ENCODE measurements at places on chromosomes 3 and 15. TPM values are rescaled to one million over a fixed set of nuclear protein-coding genes. Genes with fewer than 3 reads are reported as not detected.
A peak's percentile ranks its signal among the peaks of the same experiment; 100 is the strongest.

- no peak overlapping the region for H3K27ac ChIP-seq
- no peak overlapping the region for H3K4me3 ChIP-seq
- no peaks in the 10 kb centered on the region for H3K4me1 ChIP-seq
- no peaks in the 10 kb centered on the region for H3K36me3 ChIP-seq
These were observed 77.9 kb upstream of the PRR23C start for GRCh38 chr3:139122612-139123011.

EFHB gene
- 15.7 TPM for total RNA-seq

DNA sequence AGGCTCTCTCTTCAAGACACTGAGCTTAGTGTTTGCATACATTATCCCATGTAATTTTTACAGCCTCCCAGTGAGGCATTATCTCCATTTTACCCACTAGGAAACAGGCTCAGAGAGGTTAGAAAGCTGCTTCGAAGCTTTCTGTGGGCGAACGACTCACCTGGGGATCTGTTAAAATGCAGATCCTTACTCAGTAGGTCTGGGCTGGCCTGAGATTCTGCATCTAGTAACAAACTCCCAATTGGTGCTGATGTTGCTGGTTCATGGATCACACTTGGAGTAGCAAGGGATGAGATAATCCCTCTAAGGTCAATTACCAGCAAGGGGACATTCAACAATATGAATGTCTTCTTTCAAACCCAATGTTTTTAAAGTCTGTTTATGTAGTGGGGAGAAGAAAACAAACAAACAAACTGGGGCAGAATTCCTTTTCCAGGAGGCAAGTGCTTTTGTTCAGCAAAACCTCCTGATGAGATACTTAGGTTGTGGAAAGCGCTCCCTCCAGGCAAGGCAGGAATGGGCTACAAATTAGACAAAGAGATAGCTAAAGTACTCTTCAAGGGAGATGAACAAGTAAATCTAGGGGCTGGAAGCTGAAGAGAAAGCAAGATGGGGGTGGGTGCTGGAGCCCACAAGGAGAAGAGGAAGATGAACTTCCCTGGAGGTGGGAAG lies 311.9 kb downstream of the SHQ1 start:
- no peak overlapping the region for H3K4me3 ChIP-seq
- H3K27me3 ChIP-seq = no peaks in the 10 kb centered on the region
- H3K4me1 ChIP-seq = no peaks in the 10 kb centered on the region
- no peak for DNase-seq

- no peak for DNase-seq
- no peaks in the 10 kb centered on the region for H3K36me3 ChIP-seq
- H3K4me3 ChIP-seq = peak overlapping the region; percentile 19
- H3K27ac ChIP-seq = peak overlapping the region; percentile 76
- H3K4me1 ChIP-seq = peaks cover 20% of the 10 kb centered on the region
- H3K27me3 ChIP-seq = no peaks in the 10 kb centered on the region
These were observed 64.5 kb upstream of the MBNL1 start for GRCh38 chr3:152204218-152204617.

- no peaks in the 10 kb centered on the region for H3K36me3 ChIP-seq
- H3K27me3 ChIP-seq = no peaks in the 10 kb centered on the region
- H3K4me3 ChIP-seq = no peak overlapping the region
- H3K27ac ChIP-seq = no peak overlapping the region
- no peak for DNase-seq
These were observed 38.7 kb upstream of the ATOSA start for GRCh38 chr15:52717924-52718323.

DNA sequence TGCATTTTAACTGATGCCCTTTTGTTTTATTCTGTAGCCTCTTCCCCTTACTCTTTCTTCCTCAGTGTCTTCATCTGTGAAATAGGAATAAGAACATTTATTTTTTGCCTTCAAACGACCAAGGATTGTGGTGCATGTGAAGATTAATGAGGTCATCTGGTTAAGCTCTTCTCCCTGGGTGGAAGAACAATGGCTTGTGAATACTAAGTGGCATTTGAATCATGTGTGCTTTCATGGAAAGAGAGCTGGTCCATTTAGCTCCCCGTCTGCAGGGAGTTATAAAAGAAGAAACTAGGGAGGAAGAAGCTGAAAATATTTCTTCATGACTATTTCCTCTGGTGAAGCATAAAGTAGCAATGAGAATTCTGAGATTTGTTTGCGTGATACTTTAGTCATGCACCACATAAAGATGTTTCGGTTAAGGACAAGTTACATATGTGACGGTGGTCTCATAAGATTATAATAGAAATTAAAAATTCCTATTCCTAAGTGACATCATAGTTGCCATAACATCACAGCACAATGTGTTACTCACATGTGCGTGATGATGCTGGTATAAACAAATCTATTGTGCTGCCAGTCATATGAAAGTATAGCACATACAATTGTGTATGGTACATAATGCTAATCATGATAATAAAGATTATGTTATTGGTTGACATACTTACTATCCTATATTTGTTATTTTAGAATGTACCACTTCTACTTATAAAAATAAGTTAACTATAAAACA lies 374.3 kb downstream of the RBMS3 start:
- no peaks in the 10 kb centered on the region for H3K36me3 ChIP-seq
- no peaks in the 10 kb centered on the region for H3K27me3 ChIP-seq
- no peak overlapping the region for H3K4me3 ChIP-seq
- no peak for DNase-seq
- no peaks in the 10 kb centered on the region for H3K4me1 ChIP-seq

CNOT10 gene
- total RNA-seq = 27.7 TPM

DNA sequence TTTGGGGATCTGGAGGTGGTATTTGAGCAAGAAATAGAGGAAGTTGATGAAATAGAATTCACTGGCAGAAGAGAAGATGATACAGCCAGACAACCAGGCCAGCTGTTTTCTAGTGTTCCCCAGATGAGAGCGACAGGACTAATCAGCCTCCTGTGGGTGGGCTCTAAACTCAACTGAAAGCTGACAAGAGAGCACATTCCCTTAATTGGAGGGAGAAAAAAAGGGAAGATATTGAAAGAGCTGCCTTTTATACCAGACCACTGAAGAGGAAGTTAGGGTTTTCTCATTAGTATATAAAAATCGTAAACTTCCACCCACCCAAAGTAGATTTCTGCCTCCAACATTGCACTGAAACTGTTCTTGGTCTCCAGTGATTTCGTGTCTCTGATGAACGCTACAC lies 6.5 kb upstream of the TM4SF19 start:
- no peaks in the 10 kb centered on the region for H3K4me1 ChIP-seq
- H3K4me3 ChIP-seq = no peak overlapping the region
- H3K36me3 ChIP-seq = no peaks in the 10 kb centered on the region
- no peaks in the 10 kb centered on the region for H3K27me3 ChIP-seq
- no peak for DNase-seq

GRCh38 chr3:147415874-147416273 lies 6.7 kb downstream of the ZIC1 start:
- H3K4me3 ChIP-seq = no peak overlapping the region
- no peaks in the 10 kb centered on the region for H3K36me3 ChIP-seq
- H3K4me1 ChIP-seq = peaks cover 14% of the 10 kb centered on the region
- DNase-seq = no peak
- H3K27ac ChIP-seq = no peak overlapping the region

DNA sequence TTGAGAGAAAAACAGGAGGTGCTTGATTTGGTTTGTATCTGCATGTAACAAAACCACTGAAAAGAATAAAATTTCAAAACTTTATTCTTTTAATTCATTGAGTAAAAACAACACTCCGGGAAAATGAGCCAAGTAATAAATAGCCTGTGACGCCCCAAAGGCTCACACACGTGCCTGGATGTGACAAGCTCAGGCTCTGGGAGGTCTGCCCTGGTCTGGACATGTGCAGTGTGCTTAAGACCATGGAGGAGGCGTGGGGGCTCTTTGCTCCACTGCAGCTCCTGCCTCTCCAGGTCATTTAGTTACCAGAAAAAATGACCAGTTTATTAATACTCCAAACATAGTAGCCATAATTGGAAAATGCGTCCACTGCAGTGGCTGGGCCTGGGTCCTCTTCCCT lies 8.6 kb upstream of the NME9 start:
- H3K27me3 ChIP-seq = no peaks in the 10 kb centered on the region
- no peak overlapping the region for H3K4me3 ChIP-seq
- DNase-seq = no peak
- no peaks in the 10 kb centered on the region for H3K4me1 ChIP-seq
- H3K27ac ChIP-seq = no peak overlapping the region

DNA sequence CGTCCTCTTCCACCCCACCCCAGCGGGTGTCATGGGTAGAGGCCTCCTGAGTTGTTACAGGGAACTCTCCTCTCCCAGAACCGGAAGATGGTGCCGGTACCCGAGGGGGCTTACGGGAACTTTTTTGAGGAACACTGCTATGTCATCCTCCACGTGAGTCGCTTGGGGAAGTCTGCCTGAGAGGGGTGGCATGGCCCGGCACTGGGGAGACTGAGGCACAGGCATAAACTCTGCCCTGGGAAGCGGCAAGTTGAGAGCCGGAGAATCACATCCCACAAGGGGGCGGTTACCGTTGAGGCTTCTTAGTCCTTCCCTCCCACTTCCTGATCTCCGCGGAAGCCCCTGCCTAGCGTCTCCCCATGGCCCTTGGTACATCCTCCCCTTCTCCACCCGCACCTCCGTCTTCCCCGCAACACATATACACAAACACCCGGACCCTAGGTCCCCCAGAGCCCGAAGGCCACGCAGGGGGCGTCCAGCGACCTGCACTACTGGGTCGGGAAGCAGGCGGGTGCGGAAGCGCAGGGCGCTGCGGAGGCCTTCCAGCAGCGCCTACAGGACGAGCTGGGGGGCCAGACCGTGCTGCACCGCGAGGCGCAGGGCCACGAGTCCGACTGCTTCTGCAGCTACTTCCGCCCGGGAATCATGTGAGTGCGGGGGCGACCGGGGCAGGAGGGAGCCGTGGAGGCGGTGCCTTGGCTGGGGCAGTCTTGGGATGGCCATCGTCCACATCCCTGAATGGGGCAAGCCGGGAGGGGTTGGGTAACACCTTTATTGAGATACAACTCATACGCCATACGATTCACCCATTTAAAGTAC lies 3.4 kb downstream of the VILL start:
- H3K4me3 ChIP-seq = peak overlapping the region; percentile 59
- H3K36me3 ChIP-seq = no peaks in the 10 kb centered on the region
- peak; percentile 86 for DNase-seq
- no peaks in the 10 kb centered on the region for H3K27me3 ChIP-seq

DNA sequence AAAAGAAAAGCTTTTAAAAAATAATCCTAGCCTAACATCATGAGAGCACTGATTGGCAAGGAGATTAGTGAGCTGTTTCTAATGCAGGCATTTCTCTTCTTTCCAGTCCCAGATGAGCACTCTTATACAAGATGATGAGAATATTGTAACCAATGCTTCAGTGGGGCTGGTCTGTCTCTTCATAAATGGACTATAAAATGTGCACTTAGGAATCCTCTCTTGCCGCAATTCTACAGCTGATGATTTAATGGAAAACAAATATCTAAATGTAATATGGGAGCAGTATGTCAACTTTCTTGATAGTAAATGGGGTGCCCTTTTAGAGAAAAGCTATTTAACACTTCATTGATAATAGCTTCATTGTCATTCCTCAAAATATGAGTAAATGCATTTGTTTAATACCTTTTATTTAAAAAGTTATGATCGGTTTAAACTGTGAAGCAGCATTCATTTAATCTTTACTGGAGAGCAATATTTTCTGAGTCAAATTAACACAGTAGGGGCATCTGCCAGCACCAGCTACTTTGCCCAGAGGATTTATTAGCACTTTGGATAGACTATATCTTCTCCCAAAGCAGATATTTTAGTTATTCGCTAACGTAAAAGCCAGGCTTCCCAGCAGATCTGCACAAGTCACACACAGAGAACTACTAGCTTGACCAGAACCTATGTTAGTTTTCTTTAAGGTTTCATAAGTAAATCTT lies 985.9 kb downstream of the DIPK2A start:
- H3K4me1 ChIP-seq = no peaks in the 10 kb centered on the region
- H3K4me3 ChIP-seq = no peak overlapping the region
- no peak for DNase-seq
- H3K27ac ChIP-seq = no peak overlapping the region

DNA sequence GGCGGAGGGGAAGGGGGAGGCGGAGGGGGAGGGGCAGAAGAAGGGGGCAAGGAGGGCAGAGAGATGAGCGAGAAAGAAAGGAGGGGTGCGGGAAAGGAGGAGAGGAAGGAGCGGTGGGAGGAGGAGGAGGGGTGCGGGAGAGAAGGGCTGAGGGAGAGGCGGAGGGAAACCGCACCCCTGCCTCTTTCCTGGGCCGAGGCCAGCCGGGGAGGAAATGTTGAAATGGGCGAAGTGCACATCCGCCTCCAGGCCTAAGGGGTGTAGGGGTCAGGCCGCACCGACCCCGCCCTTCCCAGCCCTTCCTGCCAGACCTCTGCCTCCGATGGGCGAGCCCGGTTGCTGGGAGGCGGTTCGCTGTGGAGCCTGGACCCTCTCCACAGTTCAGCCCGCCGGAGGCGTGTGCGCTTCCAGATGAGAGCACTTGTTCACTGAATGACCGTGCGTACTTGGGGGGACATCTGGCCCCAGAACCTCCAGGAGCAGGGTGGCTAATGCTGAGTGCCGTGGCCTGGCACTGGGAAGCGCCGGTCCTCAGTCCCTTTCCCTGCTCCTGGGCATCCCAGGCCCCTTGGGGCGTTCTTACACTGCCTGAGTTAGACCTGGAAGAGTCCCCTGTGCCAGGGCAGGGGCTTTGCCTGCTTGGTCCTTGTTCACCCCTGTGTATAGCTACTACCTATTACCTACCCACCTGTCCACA lies 110.3 kb upstream of the KLF13 start:
- no peaks in the 10 kb centered on the region for H3K27me3 ChIP-seq
- peaks cover 41% of the 10 kb centered on the region for H3K4me1 ChIP-seq
- H3K27ac ChIP-seq = peak overlapping the region; percentile 100
- DNase-seq = peak; percentile 97
- H3K36me3 ChIP-seq = no peaks in the 10 kb centered on the region

ACAD9 gene
- total RNA-seq = 32.5 TPM

STAB1 gene
- total RNA-seq = 190 TPM

GRCh38 chr15:76667943-76668715 lies 237.0 kb downstream of the SCAPER start:
- no peak for DNase-seq
- H3K27ac ChIP-seq = no peak overlapping the region
- H3K4me1 ChIP-seq = no peaks in the 10 kb centered on the region
- no peaks in the 10 kb centered on the region for H3K27me3 ChIP-seq
- no peak overlapping the region for H3K4me3 ChIP-seq

GRCh38 chr3:25973122-25973521 lies 183.2 kb downstream of the OXSM start:
- no peak overlapping the region for H3K4me3 ChIP-seq
- H3K36me3 ChIP-seq = no peaks in the 10 kb centered on the region
- DNase-seq = no peak

DNA sequence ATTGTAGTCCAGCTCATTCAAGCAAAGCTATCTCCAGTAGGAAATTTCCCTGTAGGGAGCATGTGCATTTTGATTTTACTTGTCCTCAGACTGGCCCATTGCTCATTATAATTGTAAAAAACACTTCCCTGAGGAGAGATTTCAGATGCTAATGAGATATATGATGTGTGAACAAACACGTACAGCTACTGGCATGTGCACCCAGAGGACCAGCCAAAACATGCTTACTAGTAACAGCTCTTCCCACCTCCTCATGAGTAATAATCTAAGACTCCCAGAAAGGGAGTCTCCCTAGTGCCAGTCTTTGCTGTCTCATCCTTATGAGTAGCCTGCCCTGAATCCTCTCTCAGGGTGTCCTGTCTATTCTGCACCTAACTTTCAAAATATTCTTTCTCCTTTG lies 43.4 kb downstream of the FBXO22 start:
- H3K36me3 ChIP-seq = no peaks in the 10 kb centered on the region
- no peak overlapping the region for H3K4me3 ChIP-seq
- H3K27me3 ChIP-seq = no peaks in the 10 kb centered on the region

All from upper lobe of left lung (tissue), 6 donors.